ENCODE measurements at places on chromosomes 2 and 18.

DNA sequence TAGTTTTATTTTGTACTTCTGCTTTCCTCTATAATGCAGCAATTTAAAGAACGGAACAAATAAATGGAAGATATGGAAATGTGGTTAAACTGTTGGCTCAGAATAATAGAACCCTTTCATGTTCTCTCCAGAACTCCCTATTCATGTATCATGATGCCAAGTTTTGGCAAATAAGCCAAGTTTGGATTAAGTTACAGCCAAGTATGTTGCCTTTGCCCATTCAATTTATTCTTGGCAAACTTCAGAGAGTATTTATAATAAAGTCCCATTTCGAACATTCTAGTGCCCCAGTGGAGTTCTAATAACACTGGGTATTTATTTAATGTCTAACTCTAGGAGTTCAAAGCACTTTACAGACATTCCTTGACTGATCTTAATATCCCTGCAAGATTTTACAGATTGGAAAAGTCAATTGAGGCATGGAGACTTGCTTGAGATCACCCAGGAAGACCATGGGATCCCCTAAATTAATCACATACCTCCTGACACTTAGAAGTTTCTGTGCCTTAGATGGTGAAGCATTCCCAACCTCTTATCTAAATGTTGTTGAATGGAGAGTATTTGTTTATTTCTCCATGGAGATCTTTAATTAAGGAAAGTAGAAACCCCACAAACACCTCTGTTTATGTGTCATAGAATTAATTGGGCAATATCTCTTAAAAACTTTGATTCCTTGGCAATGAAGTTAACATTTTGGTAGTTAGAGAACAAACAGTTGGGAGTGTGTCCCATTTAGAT lies 106.7 kb downstream of the ACKR3 start:
- no peak for DNase-seq

DNA sequence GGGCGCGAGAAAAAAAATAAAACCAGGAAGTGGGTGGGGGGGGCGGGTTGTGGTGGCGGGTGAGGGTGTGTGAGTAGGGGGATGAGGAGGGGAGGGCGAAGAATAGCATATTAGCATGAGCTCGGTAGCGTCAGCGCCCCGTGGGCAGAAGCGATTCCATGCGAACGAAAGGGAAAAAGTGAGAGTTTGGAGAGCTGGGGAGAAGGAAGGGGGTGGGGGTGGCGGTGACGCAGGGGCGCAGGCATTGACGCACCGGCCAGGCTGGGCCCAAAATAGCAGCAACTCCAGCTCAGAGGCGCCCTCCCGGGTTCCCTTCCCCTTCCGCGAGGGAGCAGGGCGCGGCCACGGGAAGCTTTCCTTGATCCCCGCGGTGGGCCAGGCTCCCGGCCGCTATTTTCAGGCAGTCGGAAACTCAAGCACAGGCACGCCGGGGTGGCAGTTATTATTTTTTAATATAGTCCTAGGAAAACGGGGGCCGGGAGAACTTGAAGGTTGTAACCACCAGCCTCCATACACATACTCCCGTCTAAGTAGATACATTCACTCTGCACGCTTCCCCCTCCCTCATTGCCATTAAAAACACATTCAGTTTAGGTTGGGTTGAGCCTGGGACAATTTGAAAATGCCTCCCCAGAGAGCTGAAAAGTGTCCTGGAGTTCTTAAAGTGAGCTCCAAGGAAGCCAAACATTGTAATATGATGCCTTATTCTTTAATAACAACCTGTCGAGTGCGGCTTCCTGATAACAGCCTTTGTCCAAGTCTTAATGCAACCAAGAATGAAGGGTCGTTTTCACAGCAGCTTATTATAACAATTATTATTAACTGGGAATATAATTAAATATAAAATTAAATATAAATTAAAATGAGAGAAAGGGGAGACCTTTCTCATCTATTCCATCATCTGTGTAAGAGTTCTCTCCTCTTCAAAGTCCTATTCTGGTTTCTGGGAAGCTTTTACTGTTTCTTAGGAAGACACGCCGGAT lies 2.3 kb upstream of the NR4A2 start:
- DNase-seq = peak; percentile 78

- DNase-seq = no peak
Measured at GRCh38 chr2:241980193-241980592, 110.7 kb downstream of the RTP5 start.

GRCh38 chr2:101790857-101791256 lies 93.3 kb downstream of the MAP4K4 start:
- DNase-seq = no peak

DNA sequence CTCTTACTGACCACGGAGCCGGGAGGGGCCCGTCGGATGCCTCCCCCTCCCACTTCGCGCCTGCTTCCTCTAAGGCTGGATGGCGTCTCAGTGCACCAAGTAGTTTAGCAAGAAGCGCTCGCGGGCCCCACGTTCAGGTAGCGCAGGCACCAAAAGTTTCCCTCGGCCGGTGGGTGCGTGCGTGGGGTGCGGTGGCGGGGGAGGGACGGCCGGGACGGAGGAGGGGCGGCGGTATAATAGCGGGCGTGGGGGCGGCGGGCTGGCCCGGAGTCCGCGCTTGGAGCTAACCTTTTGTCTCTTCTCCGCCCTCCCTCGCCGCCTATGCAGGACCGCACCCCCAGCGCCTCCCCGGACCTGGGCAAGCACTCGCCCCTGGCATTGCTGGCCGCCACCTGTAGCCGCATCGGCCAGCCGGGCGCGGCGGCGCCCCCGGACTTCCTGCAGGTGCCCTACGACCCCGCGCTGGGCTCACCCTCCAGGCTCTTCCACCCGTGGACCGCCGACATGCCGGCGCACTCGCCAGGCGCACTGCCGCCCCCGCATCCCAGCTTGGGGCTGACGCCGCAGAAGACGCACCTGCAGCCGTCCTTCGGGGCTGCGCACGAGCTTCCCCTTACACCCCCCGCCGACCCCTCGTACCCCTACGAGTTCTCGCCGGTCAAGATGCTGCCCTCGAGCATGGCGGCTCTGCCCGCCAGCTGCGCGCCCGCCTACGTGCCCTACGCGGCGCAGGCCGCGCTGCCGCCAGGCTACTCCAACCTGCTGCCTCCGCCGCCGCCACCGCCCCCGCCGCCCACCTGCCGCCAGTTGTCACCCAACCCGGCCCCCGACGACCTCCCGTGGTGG lies 1.0 kb downstream of the SP5 start:
- no peak for DNase-seq

DNA sequence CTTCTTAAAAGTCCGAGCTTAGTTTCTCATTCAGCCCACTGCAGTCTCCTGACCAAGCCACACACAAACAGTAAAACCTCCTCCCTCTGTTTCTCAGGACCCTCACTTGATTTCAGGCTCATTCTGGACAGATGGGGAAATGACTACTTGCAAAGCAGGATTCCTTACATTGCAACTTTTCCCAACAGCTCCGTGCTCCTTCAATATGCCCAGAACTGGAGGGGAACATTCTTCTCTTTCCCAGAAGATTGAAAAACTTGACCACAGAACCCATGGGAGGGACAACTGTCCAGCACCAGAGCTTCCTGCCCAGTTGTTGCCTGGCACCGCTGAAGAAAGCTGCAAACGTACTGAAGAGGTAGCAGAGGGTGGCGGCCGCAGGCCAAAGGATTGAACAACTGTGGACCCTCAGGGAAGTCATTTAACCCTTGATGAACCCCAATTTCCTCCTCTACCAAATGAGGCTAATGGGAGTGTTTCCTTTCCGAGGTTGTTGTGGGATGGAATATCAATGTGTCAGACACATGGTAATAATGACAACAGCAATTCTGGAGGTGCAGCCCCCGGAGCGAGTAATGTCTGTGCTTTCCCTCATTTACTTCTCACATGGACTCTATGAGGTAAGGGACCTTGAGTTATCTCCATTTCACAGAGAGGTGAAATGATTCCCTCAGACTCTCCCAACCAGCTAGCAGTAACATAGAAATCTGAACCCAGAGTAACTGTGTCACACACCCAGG lies 25.0 kb downstream of the BCL11A start:
- DNase-seq = no peak

DNA sequence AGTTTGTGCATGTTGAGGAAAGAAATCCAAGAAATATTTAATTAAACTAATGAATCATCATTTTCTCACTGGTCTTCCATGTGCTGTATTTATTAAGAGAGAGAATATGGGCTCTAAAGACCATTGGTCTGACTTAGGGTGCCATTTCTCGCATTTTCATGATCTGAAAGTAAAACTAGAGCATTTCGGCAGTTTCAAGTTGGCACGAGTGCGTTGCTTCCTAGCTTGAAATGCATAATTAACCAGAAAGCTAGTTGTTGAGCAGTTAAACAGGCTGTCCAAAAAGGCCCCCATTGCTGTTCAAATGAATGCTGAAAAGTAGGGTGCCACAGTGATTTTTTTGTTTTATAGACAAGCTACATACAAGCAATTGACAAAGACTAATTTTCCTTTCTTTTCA lies 47.4 kb downstream of the SLC8A1 start:
- no peak for DNase-seq

DNA sequence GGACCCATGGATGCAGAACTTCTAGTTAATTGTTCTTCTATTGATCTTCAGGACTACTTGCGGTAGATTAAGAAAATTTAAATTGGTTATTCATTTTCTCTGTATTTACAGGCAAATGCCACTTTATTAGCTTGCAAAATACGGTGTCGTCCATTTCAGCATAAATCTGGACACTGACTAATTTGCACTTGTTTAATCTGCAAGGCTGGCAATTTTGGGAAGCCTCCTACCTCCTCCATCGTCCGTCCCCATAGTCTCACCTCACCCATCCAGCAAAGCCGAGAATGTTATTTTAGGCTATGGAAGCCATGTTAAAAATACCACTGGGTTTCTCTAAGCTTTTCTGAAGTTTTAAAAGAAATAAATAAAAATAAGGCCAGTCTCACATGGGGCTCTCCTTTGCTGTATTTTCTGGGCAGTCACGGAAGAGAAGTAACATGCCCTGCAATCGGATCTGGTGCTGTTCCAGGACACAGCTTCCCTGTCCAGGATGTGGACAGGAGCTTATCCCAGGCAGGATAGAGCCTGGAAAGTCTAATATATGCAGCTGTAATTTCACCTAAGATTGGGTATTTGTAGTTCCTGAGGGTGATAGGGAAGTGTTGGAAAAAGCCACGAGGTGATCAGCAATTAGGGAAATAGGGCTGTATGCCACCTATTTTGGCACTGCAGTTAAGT lies 17.4 kb downstream of the TMEM178A start:
- no peak for DNase-seq

GRCh38 chr2:129870685-129871241 lies 108.7 kb upstream of the RAB6C start:
- DNase-seq = no peak

DNA sequence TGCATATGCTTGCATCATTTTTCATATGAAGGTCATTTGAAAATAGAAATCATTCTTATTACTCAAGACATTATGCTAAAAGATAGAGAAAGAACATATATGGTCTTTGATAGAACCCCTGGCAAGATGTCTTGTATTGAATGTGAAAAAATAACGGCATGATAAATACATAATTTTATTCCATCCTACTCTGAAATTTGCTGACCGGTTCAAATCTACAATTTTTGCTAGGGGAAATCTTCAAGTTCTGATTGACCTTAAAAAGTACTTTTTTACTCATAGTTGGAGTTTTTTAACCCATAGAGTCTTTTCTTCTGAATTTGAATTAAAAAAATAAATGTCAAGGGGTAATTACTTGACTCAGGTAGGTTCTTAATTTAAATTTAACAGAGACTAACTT lies 920.8 kb downstream of the ERBB4 start:
- DNase-seq = no peak

- DNase-seq = no peak
Measured at GRCh38 chr18:41996020-41996419, 41.0 kb downstream of the PIK3C3 start.

GRCh38 chr2:175007510-175007909 lies 2.3 kb upstream of the CHN1 start:
- DNase-seq = no peak

GRCh38 chr18:31977270-31977872 lies 34.4 kb upstream of the TRAPPC8 start:
- no peak for DNase-seq

DNA sequence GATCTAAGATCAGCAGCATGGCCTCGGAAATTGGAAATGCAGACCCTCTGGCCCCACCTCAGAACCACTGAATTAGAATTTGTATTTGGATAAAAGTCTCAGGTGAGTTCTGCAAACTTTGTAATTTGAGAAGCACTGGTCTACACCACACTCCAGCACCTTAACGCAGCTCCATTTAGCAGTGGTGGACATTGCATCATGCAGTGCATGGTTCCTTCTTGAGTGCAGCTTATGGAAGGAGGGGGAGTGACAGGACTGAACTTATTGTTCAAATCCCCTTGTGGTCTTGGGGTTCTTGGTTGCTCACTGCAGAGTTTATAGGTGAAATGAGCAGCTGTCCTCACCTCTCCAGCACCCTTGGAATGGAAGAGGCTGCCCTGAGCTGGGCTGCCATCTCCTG lies 17.4 kb upstream of the STEAP3 start:
- DNase-seq = no peak

- DNase-seq = no peak
Measured at GRCh38 chr18:55850904-55851303, 262.9 kb upstream of the TCF4 start.

GRCh38 chr2:155060896-155061295 lies 362.4 kb downstream of the KCNJ3 start:
- DNase-seq = no peak

GRCh38 chr2:186429104-186429503 lies 57.0 kb upstream of the ZC3H15 start:
- DNase-seq = no peak

DNA sequence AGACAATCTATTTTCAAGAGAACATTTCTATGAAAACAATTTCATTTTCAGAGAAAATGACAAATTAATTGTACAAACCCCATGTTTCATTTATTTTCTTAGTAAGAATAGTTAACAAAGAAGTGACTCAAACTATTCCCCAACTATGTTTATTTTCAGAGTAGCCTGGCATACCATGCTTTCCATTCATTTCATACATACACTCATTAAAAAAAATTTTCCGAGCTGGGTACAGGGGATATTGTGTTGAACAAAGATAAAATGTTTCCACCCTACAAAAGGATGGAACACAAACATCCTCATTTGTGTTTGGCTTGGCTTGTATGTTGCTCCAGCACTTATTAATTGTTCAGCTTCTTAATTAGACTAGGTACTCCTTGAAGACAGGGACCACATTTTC lies 331.4 kb downstream of the EXOC6B start:
- no peak for DNase-seq

DNA sequence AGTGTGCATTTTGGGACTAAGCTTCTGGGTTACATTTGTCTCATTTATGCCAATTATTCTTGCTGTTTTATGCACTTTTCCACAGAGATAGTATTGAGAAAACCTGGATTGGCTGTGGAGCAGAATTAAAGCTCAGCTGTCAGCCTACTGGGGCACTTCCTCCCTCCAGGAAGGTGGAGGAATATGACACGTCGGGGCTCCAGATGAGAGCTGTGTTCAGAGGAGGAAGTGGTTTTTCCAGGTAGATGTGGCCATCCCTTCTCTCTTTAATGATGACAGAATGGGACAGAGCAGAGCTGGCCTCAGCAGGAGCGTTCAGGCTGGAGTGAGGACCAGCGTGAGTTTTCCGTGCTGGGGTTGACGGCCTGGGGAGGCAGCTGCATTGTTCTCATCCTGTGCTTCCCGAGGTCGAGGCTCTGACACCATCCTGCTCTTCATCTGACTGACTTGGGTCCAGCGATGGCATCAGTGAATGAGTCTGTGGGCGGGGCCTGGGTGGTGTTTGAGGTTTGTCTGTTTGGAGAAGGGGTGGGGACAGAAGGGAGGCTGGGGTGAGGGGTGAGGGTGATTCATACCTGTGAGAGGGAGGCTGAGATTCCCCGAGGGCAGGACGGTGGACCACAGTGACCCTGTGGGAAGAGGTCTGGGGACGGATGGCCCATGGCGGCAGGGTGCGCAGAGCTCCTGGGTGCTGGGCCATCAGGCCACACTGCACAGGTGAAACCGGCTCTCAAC lies 207.0 kb downstream of the LDLRAD4 start:
- no peak for DNase-seq

- DNase-seq = no peak
Measured at GRCh38 chr18:11518788-11519685, 90.4 kb upstream of the SLC35G4 start.
